ENCODE measurements at places on chromosomes 6 and 20. TPM values are rescaled to one million over a fixed set of nuclear protein-coding genes. Genes with fewer than 3 reads are reported as not detected.

RBPJL gene
- total RNA-seq: not detected

GTSF1L gene
- not detected for total RNA-seq

GRCh38 chr6:162649271-162649670 lies 78.3 kb downstream of the PRKN start:
- H3K27me3 ChIP-seq: no peaks in the 10 kb centered on the region
- H3K36me3 ChIP-seq: no peaks in the 10 kb centered on the region
- no peak overlapping the region for H3K4me3 ChIP-seq
- no peak for DNase-seq

- H3K27me3 ChIP-seq: no peaks in the 10 kb centered on the region
- H3K4me1 ChIP-seq: no peaks in the 10 kb centered on the region
- H3K27ac ChIP-seq: no peak overlapping the region
- no peak for DNase-seq
- H3K36me3 ChIP-seq: no peaks in the 10 kb centered on the region
Observed at GRCh38 chr6:137188855-137189254, 15.4 kb upstream of the IL22RA2 start.

CALHM5 gene
- 1.3 TPM for total RNA-seq

Data from lung (tissue), 17 donors.